ENCODE measurements at places on chromosomes 5 and 9.

GRCh38 chr9:114261026-114261425 lies 61.9 kb upstream of the ORM1 start:
- DNase-seq: no peak

DNA sequence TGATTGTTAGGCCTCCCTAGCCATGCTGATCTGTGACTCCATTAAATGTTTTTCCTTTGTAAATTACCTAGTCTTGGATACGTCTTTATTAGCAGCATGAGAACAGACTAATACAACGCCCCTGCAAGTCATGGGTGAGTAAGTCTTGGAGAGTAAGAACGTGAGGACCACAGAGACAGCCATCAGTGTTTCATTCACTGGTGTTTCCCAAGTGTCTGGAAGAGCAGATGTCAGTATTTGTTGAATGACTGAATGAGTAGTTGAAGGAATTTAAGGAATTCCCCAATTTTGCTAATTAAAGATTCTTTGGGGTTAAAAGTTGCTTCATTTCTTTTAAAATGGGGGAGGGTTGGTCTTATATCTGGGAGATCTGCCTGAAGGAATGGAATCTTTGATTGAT lies 178.8 kb downstream of the TRIO start:
- DNase-seq: no peak

GRCh38 chr9:73216100-73216499 lies 64.4 kb downstream of the ANXA1 start:
- DNase-seq: no peak

DNA sequence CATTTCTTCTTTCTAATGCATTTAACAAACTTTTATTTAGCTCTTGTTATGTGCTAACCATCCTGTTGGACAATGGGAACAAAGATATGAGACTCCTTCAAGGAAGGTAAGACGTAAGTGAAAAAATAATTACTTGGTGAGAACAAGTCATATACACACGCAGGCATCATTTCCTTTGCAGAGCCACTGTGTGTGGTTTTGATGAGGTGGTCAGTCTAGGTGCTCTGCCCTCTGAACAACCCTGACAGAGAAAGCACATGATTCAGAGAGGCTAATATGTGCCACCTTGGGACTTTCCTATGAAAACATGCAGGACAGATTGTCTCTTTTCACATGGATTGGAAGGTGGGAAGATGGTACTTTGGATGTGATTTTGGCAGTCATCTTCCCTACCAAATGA lies 1162.5 kb upstream of the DMAC1 start:
- no peak for DNase-seq

- no peak for DNase-seq
These were observed 818.8 kb upstream of the WWC1 start for GRCh38 chr5:167472566-167473108.

GRCh38 chr9:93826209-93826608 lies 128.9 kb downstream of the BARX1 start:
- no peak for DNase-seq

DNA sequence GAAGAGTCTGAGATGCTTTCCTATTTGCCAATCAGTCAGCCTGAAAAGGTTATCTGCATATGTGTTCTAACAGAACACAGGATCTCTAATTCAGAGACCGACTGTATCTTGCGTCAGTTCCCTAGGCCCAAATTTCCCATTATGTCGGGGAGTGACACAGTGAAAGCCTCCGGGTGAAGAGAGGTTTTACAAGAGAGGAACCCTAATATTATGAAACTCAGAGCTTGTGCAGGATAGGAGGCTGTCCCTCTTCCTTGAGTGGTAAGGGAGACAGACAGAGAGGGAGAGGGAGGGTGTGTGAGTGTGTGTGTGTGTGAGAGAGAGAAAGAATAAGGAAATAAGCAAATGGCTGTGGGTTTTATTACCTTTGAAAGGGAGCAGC lies 1.9 kb downstream of the CD14 start:
- no peak for DNase-seq

GRCh38 chr9:35510754-35511428 lies 21.0 kb downstream of the RUSC2 start:
- DNase-seq: no peak

DNA sequence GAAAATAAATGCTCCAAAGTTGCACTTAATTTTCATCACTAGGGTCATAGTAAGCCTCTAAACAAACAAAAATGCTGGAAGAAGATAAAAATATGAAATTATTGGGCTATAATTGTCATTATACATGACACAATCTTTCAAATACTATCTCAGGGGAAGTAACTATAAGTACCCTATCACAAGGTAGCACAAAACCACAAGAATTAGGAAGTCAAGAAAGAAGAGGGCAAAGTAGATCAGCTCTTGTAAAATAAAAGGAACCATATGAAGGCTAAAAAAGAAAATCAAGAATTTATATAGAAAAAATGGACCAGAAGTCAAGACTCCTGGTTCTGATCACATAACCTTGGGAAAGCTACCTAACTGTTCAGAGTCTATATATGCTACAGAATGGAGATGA lies 48.1 kb downstream of the DIAPH1 start:
- no peak for DNase-seq

GRCh38 chr5:72407541-72407940 lies 87.4 kb downstream of the PTCD2 start:
- DNase-seq: no peak

GRCh38 chr9:19375538-19375937 lies 4.5 kb downstream of the RPS6 start:
- no peak for DNase-seq

- DNase-seq: peak; percentile 30
These were observed 5.5 kb downstream of the ADRB2 start for GRCh38 chr5:148831590-148832565.
